ENCODE measurements at places on chromosomes 3 and 15.

GRCh38 chr3:152549263-152549662 lies 280.5 kb downstream of the MBNL1 start:
- no peak for DNase-seq

DNA sequence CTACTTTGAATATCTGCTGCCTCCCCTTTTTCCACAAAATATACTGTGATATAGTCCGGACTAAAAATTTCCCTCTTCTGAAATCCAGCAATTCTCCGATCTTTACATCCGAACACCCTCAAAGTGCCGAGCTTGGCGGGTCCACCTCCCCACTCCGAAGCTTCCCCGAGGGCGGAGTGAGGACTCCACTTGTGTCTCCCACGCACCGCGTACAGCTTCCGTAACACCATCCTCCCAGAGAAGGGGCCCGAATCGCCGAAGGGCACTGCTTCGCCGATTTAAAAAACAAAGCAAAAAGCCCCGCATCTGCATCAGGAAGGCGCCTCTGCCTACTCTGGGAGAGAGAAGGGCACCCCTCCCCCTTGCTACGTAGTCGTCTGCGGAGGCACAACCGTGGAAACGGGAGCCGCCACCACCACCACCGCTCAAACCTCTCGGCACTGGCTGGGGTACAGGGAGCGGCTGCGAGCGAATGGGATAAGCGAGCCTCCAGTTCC lies 551 bp downstream of the NCBP2 start:
- DNase-seq = no peak

DNA sequence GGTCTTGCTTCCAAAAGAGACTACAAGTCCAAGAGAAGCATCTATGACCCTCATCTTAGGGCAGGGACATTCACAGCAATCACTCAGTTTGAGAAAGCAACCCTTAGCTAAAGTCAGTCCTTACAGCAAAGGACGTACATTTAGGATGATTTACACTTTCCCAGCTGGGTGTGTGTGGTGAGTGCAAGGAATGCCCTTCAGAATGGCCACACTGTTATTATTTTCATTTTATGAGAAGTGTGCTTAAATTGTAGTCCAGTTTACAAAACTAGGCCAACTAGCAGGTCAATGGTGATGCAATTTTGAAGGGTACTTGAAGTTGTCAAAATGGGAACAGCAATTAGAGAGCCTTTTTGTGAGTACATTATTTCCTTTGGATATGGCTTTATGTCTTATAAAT lies 26.0 kb upstream of the CCK start:
- DNase-seq = no peak

DNA sequence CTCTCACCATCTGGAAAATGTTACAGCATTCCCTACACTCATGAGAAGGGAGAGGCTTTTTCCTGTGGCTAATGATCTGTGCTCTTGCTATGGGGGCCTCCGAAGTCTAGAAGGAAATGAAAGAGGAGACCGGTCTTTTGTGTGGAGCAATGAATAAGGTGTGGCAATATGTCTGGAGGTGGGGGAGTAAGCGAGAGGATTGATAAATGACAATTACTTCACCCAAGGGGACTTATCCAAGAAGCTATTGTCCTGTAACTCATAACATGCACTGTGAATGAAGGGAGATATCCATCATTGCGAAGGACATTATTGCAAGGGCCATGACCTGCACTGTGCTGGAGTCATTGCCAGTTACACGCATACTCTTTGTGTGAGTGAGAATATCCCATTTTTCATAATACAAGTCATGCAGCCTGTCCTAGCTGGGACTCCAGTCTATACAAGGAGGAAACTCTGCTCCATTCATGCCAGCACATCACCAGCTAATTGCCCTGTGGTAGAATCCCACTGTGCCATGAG lies 37.7 kb upstream of the SYNPR start:
- DNase-seq = peak; percentile 34

GRCh38 chr15:40944510-40945296 lies 8.6 kb upstream of the CHAC1 start:
- no peak for DNase-seq

DNA sequence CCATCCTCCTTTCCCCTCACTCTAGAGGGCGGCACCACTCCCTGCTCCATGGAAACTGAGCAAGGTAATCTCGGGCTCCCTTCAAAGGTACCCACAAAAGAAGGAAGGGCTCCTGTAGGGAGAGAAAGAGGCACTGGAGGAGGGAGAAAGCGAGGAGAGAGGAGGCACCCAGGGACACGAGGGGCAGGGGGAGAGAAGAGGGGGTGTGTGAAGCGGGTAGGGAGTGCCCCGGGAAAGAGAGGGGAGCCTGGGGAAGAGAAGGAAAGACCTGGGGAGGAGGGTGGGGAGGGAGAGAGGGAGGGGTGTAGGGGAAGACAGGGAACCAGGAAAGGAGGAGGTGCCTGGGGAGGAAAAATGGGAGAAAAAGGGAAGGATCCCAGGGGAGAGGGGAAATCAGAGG lies 523 bp downstream of the VILL start:
- no peak for DNase-seq

DNA sequence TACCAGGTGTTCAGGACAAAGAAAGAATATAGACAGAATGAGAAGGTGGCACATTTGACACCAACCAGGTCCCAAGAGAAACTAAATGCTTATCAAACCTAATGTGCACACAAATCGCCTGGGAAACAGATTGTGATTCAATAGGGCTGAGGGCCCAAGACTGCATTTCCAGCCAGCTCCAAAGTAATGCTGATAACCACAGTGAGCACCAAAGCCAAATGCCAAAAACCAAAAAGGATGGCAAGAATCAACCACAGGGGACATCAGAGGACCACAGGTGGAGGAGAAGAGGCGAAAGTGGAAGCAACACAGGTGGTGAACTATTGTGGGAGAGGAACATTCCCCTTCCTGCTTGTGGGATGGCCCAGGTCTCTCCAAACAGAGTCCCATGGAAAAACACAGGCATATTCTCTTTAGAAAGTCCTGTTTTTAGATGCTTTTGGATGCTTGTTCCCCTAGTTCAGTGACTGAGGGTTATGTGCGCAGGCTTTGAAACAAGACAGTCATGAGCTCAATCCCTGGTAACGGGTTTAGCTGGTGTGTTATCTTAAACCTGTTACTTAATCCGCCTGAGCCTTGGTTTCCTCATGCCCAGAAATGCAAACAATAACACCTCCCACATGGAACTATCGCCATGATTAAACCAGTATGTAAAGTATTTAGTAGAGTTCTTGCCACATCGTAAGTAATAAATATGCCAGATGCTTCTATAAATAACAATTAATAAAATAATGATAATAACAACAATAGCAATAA lies 241.7 kb downstream of the ATP8B4 start:
- DNase-seq = peak; percentile 69

DNA sequence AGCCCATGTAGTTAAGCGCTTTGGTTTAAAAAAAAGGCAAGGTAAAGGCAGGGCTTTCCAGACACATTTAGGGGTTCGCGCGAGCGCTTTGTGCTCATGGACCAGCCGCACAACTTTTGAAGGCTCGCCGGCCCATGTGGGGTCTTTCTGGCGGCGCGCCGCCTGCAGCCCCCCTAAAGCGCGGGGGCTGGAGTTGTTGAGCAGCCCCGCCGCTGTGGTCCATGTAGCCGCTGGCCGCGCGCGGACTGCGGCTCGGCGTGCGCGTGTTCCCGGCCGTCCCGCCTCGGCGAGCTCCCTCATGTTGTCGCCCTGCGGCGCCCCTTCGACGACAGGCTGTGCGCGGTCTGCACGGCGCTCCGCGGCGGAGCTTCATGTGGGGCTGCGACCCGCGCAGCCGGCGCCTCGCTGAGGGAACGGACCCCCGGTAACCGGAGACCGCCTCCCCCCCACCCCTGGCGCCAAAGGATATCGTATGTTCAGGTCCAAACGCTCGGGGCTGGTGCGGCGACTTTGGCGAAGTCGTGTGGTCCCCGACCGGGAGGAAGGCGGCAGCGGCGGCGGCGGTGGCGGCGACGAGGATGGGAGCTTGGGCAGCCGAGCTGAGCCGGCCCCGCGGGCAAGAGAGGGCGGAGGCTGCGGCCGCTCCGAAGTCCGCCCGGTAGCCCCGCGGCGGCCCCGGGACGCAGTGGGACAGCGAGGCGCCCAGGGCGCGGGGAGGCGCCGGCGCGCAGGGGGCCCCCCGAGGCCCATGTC lies 927 bp downstream of the SMAD6 start:
- no peak for DNase-seq

DNA sequence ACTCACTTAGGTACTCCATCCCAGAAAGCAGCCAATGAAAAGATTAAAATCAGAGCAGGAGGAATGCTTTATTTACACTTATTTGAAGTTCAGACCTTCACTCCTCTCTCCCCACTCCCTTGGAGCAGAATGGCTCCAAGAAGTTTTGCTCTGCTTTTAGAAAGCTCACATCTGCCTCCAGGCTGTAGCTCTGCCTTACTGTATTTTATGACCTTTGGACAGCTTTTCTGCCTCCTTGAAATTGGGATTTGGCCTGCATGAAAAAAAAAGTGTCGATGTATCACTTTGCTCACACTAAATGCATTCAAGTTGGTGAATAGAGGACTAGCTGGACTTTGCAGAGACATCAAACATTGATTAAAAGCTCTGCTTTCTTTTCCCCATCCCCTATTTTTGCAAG lies 95.3 kb downstream of the SLC9A9 start:
- DNase-seq = peak; percentile 40

DNA sequence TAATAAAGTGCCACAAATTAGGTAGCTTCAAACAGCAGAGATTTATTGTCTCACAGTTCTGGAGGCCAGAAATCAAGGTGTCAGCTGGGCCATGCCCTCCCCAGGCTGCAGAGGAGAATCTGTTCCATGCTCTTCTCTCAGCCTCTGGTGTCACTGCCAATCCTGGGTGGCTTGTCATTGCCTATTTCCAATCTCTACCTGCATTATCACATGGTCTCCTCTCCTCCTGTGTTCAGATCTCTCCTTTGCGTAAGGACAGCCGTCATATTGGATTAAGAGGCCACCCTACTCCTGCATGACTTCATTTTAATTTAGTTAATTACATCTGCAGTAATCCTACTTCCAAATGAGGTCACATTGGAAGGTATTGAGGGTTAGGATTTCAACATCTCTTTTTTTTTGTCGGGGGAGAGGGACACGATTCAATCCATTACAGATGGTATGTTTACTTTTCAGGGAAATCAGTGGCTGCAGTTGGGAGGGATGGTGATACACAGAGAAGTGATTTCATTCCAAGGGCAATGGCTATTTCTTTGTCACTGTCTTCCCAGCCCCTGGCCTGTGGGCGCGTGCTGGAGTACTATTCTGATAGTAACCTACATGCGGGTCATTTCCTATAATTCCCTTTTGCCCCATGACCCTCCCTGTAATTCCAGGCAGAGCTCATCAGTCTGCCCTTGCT lies 169.4 kb downstream of the MINAR1 start:
- DNase-seq = no peak

- DNase-seq = no peak
These were observed 59.7 kb downstream of the ATP8B4 start for GRCh38 chr15:50059203-50059772.

DNA sequence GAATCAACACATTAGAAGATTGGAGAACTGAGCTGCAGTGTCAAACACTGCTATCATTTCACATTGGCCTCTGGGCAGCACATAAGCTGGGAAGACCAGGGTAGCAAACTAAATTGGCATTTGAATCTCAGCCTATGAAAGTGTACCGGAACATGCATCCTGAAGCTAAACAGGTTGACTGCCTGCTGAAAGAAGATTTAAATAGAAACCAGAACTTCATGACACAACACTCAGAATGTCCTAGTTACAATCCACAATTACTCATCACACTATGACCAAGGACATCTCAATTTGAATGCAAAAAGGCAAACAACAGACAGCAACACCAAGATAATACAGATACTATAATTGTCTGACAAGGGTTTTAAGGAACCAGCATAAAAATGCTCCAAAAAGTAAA lies 26.2 kb downstream of the TM2D3 start:
- DNase-seq = no peak

- no peak for DNase-seq
These were observed 201.5 kb upstream of the IL12A start for GRCh38 chr3:159787178-159787574.

DNA sequence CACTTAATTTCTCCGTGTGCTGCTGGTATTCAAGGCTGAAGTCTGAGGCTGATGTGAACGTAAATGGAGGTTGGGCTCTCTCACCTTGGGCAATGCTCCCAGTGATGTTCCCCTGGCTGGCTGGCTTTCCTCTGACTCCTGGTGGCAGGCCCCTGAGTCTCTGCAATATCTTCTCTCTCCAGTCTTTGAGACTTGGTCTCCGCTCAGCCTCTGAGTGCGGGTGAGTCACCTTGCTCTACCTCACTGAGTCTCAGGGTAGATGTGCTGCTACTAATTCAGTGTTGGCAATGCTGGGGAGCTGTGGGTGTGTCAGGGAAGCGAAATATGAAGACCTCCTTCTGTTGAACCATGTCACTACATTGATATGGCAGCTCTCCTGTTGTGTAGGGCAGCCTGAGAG lies 31.3 kb upstream of the TRIM59 start:
- DNase-seq = no peak

- DNase-seq = no peak
These were observed 69.1 kb upstream of the TNFAIP8L3 start for GRCh38 chr15:51163843-51164242.
